GM23248 (cell line): ENCODE measurements at places on chromosomes 13 and 19.
A peak's percentile ranks its signal among the peaks of the same experiment; 100 is the strongest.

DNA sequence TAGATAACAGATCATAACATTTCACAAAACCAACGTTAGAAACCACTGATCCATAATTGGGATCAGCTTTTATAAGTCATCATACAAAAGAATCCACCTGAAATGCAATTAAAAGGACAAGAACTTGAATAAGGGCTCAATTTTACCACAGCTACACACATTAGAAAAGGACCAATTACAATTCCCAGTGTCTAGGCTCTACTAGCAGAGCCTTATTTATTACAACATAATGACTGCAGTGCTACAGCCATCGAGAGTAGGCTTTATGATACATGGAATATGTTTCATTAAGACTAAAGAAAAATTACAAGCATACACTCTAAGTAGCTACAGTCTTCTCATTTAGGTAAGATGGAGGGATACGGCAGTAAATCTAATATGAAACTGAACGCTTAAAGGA is 2.9 kb downstream of the RBM26 start:
- DNase-seq = no peak

DNA sequence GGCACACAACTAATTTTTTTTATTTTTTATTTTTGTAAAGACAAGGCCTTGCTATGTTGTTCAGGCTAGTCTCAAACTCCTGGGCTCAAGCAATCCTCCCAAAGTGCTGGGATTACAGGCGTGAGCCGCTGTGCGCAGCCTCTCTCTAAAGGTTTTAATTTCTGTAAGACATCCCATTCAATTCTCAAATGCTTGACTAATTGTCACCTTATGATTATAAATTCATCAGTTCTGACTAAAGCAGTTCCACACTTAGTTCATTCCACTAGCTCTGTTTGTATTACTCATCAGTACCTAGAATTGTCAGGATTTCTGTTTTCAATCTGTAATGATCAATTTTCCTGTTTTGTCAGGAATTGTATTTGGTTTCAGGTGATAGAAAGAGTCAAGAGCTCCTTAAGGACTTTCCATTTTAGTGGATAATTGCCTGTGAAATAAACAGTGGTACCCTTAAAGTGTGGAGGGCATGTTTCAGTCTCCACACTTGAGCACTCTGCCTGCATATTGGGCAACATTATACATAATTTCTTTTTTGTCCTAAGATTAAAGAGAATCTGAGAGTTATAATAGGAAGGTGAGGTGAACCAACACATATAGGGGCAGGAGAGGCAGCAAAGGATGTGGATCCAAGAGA is 27.6 kb downstream of the GPALPP1 start:
- no peak for DNase-seq

DNA sequence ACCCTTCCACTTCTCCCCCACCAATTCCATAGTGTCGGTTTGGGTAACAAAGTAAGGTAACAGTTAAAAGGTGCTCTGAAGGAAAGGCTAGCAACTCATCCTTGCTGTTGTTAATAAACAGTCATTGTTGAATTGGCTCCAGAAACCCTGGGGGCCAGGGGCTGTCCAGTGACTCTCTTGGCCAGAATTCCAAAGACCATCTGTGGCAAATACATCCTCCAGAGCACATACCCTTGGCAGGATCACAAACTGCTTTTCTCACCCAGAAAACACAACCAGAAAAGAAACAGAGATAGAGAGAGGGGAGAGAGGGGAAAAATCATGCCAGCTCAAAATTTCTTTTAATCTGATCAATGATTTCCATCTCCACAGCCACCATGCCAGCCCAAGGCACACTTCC is 22.1 kb downstream of the CACNA1A start:
- DNase-seq = no peak

GRCh38 chr13:109883181-109884180 is 97.1 kb upstream of the IRS2 start:
- no peak for DNase-seq

- peak; percentile 96 for DNase-seq
These were observed 577 bp downstream of the ZNF181 start for GRCh38 chr19:34734537-34735103.

DNA sequence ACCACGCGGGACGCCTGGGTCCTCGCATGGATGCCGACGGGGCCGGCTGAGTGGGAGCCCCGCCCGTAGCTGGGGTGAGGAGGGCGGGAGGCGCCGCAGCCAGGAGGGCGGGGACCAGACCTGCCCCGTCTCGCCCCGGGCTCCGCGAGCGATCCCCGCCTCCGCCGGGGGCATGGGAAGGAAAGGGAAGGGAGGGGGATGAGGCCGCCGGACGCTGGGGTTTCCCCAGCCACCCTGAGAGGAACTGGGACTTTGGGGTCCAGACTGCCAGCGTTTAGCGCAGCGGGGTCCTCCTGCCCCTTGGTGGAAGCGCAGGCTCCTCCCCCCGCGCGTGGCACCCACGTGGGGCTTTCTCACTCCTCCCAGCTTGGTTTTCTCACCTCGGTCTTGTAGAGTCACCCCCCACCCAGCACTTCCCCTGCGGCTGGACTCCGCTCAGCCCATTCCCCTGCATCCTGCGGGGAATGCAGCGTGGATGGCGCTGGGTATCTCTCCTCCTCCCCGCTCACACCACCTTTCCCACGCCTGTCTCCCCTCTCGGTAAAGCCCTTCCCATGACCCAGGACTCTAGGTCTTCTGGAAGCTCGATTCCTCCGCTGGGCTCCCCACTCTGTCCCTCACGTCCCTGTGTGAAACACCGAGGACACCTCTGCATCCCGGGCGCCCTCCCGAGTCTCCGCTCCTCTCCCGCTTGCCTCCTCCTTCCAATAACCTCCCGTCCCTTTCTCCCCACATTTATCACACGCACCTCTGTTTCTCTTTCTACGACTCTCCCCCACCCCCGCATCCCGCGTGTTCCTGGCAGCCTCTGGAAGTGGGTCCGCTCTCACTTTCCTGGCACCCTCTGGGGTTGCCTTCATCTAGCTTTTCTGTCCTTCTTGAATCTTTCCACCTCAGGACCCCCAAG is 2.1 kb downstream of the TGFB1 start:
- peak; percentile 84 for DNase-seq

GRCh38 chr19:15161028-15161984 is 39.5 kb downstream of the NOTCH3 start:
- DNase-seq = peak; percentile 59

DNA sequence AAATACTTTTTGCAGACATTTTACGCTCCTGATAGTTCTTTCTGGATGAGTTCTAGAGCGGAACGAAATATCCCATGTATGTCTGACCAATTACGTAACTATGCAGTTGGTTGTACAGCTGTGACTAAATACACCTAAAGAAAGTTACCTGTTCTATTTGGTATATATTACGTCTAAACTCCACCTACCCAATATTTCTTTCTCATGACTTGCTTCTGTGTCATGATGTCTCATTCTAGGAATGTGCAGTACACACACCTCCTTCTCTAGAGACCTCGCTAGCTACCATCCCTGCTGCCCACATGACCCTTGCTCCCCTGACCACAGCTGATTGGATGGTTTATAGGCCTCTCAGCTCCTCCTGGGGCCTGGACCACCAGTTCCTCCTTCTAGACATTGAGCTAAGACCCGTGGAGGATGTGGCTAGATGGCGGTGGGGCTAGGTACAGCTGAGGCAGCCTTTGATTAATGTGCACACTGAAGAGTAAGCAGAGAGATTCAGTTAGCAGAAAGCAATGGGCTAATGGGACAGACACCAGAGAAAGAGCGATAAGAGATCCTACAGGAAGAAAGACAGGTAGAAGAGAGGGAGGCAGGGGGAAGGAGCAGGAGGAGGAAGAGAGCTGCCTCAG is 422.1 kb downstream of the COG6 start:
- DNase-seq = no peak

DNA sequence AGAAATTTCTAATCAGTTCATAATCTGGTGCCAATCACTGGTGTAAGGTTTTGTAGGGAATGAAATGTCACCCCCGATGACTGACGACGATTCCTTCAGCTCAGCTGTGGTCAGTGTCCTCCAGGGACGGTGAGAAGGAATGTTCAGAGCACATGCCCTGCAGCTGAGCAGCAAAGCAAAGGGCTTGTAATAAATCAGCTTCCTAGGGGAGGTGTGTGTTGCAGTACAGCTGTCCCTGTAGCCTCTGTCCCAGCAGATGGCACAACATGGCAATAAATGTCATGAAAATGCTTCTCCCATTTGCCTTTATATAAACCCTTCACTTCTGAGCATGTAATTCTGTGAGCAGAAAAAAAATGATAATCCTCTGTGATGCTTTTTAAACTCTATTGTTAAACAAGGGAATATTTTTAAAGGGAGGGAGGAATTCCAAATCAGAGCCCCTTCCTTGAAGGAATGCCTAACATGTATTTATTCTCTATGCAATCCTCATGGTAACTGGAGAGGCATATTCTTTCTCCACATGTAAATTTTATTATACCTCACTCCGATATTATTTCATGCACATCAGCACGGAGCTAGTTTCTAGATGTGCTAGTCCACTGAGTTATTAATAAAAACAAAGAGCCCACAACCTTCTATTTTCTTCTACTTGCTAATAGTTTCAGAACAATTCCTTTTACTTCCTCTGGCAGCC is 102.5 kb downstream of the FAM216B start:
- DNase-seq = peak; percentile 70

DNA sequence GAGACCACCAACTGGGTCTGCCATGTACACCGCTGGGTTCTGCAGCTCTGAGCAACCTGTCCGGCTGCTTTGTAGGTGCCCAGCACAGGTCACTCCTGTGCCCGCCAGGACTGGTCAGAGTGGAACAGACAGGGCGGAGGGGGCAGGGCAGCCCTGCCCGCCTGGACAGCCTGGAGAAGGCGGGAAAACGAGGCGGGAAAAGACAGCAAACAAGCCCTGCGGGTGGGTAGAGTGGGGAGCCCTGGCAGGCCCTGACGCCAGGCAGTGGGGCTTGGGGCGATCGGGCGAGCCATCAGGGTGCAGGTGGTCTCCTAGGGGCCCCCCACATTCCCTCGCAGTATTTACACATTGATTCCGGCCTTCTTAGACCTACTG is 533 bp upstream of the UHRF1 start:
- no peak for DNase-seq
